Activated CD4-positive, alpha-beta T cell treated with anti-CD3 and anti-CD28 coated beads, Interleukin-2, amount 10 ng/mL, durations not matched to agents 24 days and 14 days (primary cell): ENCODE measurements at places on chromosomes 5 and 9.

- no peaks in the 10 kb centered on the region for H3K27me3 ChIP-seq
- no peaks in the 10 kb centered on the region for H3K4me1 ChIP-seq
- no peak for DNase-seq
- no peak overlapping the region for H3K27ac ChIP-seq
- no peak overlapping the region for H3K4me3 ChIP-seq
Measured at GRCh38 chr5:17852740-17853139, 218.5 kb downstream of the TAF11L14 start.

- H3K27ac ChIP-seq: peak overlapping the region; percentile 98
- peaks cover 30% of the 10 kb centered on the region for H3K36me3 ChIP-seq
- H3K27me3 ChIP-seq: no peaks in the 10 kb centered on the region
- peak; percentile 85 for DNase-seq
- peaks cover 39% of the 10 kb centered on the region for H3K4me1 ChIP-seq
- H3K4me3 ChIP-seq: peak overlapping the region; percentile 97
Measured at GRCh38 chr5:126780165-126780827, 3.4 kb downstream of the LMNB1 start.

GRCh38 chr9:134671341-134672113 lies 29.9 kb downstream of the COL5A1 start:
- H3K4me1 ChIP-seq: no peaks in the 10 kb centered on the region
- no peak overlapping the region for H3K4me3 ChIP-seq
- no peak for DNase-seq
- H3K27me3 ChIP-seq: no peaks in the 10 kb centered on the region
- H3K36me3 ChIP-seq: no peaks in the 10 kb centered on the region

DNA sequence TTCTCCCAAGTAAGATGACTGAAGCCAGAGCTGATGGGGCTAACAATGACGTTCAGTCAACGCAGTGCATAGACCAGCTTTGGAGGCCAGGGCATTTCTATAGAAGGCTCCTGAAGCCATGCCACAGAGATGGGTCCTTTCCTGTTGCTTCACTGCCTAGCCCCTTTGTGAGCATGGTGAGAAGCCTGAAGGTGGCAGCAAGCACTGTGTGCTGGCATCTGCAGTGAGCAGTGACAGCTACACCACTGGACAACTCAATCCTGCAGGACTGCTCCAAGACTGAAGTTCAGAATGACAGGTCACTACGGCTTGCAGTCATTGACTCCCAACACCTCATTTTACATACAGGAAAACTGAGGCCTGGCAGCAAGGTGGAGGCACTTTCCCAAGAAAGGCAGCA lies 229.0 kb downstream of the TSSK1B start:
- no peak for DNase-seq
- no peak overlapping the region for H3K4me3 ChIP-seq
- no peaks in the 10 kb centered on the region for H3K36me3 ChIP-seq
- H3K27me3 ChIP-seq: peaks cover 4% of the 10 kb centered on the region
- H3K27ac ChIP-seq: no peak overlapping the region

DNA sequence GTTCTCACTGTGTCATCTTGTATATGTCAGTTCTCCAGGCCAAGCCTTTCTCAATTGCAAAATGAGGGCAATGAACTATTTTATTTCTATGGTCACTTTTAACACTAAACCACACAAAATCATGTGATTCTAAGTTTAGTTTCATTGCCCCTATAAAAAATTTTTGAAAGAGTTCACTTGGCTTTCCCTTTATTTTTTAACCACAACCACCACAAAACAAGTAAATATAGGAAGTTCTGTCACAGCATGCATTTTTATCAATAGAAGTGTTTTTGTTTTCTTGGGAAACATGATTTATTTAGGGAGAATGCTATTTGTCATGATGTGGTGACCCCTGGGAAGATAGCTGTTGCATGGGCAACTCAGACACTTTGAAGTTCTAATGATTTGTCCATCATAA lies 169.1 kb downstream of the CSNK1G3 start:
- no peak for DNase-seq
- no peak overlapping the region for H3K4me3 ChIP-seq
- no peaks in the 10 kb centered on the region for H3K4me1 ChIP-seq

DNA sequence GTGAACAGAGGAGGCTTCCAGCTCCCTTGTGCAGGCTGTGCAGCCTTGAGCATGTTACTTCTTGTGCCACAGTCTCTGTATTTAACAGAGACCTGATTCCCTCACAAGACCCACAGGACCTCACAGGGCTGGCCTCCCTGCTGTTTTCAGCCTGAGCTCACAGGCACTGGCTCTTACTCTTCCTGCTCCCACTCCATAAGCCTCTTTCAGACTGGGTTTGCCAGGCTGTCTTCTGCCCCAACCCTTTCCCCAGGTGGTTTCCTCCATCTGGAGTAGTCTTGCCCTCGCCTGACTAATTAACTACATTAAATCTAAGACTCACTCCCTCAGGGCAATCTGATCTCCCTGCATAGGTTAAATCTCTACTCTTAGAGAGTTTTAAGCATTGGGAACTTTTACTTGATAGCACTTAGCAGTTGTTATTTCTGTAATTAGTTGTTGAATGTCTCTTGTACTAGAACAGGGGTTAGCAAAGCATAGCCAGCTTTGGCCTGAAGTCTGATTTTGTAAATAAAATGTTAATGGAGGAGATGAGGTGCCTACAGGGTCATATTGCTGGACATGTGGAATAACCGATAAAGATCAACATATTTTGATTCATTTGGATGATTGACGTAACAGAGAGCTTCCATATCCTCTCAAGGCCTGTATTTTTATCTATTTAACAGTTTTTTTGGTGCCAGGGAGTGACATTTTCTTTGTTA lies 28.6 kb upstream of the SPATA31E1 start:
- no peak overlapping the region for H3K4me3 ChIP-seq
- no peak overlapping the region for H3K27ac ChIP-seq
- no peaks in the 10 kb centered on the region for H3K4me1 ChIP-seq
- no peaks in the 10 kb centered on the region for H3K36me3 ChIP-seq
- no peak for DNase-seq

- H3K27me3 ChIP-seq: no peaks in the 10 kb centered on the region
- H3K36me3 ChIP-seq: no peaks in the 10 kb centered on the region
- H3K4me1 ChIP-seq: no peaks in the 10 kb centered on the region
- no peak for DNase-seq
Measured at GRCh38 chr5:167029488-167029887, 1262.0 kb upstream of the WWC1 start.

DNA sequence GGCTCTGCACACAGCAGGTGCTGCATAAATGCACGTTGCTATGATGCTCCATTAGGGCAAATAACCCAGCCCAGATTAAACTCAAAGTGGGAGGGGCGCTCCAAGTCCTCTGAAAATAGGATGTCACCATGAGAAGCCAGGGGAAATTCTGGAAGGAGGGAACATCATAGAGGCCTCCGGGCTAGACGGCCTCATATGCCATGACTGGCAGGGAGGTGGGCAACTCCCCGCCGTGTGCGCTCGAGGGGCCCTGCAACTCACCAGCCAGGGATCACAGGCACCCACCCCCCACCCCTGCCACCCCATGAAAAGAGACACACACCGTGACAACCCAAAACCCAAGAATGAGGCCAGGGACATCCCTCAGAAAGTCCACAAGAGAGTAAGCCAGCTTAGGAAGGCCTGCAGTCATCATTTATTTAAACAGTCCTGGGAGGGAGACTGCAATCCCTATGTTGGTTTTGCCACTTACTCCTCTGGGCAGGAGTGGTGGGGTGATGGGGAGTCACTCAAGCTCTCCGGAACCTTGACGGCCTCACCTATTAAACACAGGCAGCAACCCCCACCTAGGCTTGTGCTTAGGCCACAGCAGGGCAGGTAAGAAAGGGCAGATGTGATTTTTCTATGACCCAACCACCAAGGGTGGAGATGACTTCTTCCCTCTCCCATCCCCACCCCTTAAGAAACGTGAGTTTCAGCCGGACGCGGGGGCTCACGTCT lies 4.0 kb downstream of the VAV2 start:
- peaks cover 2% of the 10 kb centered on the region for H3K4me1 ChIP-seq
- H3K36me3 ChIP-seq: no peaks in the 10 kb centered on the region
- H3K27me3 ChIP-seq: peaks cover 13% of the 10 kb centered on the region
- no peak overlapping the region for H3K27ac ChIP-seq
- DNase-seq: no peak

DNA sequence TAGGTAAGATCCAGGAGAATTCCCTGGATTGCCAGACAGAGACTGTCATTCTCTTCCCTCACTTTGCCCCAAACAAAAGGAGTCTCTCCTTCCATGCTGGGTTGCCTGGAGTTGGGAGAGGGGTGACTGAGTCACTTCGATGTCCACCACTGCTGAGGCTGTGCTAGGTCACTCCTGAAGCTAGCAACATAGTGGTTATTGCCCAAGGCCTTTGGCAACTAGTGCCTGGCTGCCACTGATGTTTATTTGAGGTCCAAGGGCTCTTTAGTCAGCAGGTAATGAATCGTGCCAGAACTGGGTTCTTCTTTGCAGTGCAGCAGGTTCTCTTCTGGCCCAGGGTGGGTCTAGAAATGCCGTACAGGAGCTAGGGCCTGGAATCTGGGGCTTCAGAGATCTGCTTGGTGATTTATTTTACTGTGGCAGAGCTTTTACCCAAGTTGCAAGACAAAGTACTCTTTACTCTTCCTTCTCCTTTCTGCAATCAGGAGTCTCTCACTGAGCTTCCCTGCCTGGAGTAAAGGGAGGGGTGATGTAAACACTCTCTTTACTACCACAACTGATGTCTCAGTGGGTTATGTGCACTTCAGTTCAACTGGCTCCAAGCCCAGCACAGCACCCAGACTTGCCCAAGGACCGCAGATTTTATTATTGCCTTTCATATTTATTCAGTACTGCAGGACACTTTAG lies 155.7 kb upstream of the SH3GL2 start:
- no peaks in the 10 kb centered on the region for H3K4me1 ChIP-seq
- H3K27me3 ChIP-seq: no peaks in the 10 kb centered on the region
- H3K4me3 ChIP-seq: no peak overlapping the region
- no peak for DNase-seq
- no peaks in the 10 kb centered on the region for H3K36me3 ChIP-seq

DNA sequence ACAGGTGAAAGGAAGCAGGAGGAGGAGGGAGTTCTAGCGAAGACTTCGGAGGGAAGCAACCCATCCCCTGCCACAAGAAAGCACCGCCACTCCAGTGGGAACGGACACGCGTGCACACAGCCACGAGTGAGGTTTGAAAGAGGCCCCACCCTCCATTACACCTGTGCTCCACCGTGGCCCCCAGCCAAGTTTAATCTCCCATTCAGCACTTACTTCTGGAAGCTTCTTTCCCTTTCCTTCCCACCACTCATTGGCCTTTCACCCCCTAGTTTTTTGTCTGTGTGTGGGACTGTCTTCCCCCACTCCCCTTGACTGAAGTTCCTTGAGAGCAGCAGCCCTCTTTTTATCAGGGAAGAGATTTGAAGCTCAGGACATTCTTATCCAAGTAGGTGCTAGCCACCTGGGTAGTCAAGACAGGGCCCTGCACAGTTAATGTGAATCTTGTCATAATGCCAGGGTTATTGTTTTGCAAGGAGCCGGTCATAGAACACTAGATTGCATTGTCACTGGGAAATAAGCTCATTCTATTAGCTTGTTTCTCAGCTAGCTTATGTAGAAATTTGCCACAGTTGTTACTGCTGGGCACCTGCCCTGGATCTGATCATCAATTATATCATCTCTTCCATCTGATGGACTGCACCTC lies 256.0 kb downstream of the DOCK8 start:
- peaks cover 26% of the 10 kb centered on the region for H3K4me1 ChIP-seq
- no peak for DNase-seq
- no peaks in the 10 kb centered on the region for H3K27me3 ChIP-seq
- peaks cover 11% of the 10 kb centered on the region for H3K36me3 ChIP-seq
- peak overlapping the region; percentile 98 for H3K4me3 ChIP-seq

GRCh38 chr5:29122306-29122705 lies 2071.2 kb upstream of the CDH6 start:
- H3K36me3 ChIP-seq: no peaks in the 10 kb centered on the region
- no peak for DNase-seq
- H3K4me1 ChIP-seq: no peaks in the 10 kb centered on the region
- H3K27me3 ChIP-seq: no peaks in the 10 kb centered on the region
- H3K27ac ChIP-seq: no peak overlapping the region

DNA sequence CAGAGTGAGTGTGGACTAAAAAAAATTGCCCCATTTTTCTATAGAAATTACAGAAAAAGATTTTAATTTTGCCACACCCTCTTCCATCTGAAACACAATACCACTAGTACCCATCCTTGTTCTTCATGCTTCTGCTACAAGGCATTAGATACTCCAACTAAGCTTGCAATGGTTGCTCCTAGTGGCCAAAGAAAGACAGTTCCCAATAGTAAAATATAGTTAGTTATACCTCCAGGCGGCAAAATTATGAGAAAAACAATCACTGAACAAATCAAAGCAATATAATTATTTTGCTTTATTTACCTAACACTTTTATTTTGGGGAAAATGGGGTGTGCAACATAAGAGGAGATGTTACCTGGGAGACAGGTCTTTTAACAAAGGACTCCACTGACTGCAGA lies 101.2 kb downstream of the RAPGEF6 start:
- peaks cover 62% of the 10 kb centered on the region for H3K4me1 ChIP-seq
- H3K27me3 ChIP-seq: no peaks in the 10 kb centered on the region
- H3K27ac ChIP-seq: no peak overlapping the region
- no peak for DNase-seq
- H3K4me3 ChIP-seq: no peak overlapping the region
- H3K36me3 ChIP-seq: peaks cover 20% of the 10 kb centered on the region

GRCh38 chr9:21813575-21814473 lies 11.4 kb downstream of the MTAP start:
- peak; percentile 90 for DNase-seq
- peaks cover 45% of the 10 kb centered on the region for H3K36me3 ChIP-seq
- no peak overlapping the region for H3K4me3 ChIP-seq
- no peaks in the 10 kb centered on the region for H3K27me3 ChIP-seq
- no peak overlapping the region for H3K27ac ChIP-seq

GRCh38 chr5:53971131-53971530 lies 339.2 kb downstream of the ARL15 start:
- H3K27me3 ChIP-seq: no peaks in the 10 kb centered on the region
- no peak overlapping the region for H3K4me3 ChIP-seq
- H3K4me1 ChIP-seq: peaks cover 2% of the 10 kb centered on the region
